ENCODE measurements at places on chromosomes 6 and 20.

DNA sequence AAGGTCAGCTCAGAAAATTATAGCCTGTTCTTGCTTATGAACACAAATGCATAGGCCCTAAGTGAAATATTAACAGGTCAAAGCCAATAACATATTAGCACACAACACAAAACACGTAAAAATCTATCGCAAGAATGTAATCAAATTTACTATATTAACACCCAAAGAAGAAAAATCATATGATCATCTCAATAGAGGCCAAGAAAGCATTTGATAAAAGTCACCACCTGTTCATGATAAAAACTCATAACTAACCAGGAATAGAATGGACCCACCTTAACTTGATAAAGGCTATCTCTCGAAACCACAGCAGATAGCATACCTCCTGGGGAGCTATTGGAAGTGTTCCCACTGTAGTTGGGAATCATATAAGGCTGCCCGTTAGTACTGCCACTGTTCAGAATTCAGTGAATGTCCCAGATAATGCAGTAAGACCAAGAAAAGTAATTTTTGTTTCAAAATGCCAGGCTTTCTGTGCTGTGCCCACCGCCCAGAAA lies 21.6 kb downstream of the POFUT1 start:
- DNase-seq: no peak

GRCh38 chr20:25081730-25082497 lies at the start of gene VSX1:
Gene VSX1, minus strand, starts transcription at chr20:25082141. Its CDS starts 45 bp downstream, at chr20:25082096.
- no peak for DNase-seq

GRCh38 chr6:167049275-167049674 lies 50.1 kb downstream of the CEP43 start:
- DNase-seq: no peak

GRCh38 chr6:28839443-28840120 lies 84.2 kb downstream of the TRIM27 start:
- no peak for DNase-seq

DNA sequence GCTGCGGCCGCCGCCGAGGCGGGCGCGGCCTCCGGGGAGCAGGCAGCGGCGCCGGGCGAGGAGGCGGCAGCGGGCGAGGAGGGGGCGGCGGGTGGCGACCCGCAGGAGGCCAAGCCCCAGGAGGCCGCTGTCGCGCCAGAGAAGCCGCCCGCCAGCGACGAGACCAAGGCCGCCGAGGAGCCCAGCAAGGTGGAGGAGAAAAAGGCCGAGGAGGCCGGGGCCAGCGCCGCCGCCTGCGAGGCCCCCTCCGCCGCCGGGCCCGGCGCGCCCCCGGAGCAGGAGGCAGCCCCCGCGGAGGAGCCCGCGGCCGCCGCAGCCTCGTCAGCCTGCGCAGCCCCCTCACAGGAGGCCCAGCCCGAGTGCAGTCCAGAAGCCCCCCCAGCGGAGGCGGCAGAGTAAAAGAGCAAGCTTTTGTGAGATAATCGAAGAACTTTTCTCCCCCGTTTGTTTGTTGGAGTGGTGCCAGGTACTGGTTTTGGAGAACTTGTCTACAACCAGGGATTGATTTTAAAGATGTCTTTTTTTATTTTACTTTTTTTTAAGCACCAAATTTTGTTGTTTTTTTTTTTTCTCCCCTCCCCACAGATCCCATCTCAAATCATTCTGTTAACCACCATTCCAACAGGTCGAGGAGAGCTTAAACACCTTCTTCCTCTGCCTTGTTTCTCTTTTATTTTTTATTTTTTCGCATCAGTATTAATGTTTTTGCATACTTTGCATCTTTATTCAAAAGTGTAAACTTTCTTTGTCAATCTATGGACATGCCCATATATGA lies 3.2 kb downstream of the MARCKS start:
- DNase-seq: no peak

DNA sequence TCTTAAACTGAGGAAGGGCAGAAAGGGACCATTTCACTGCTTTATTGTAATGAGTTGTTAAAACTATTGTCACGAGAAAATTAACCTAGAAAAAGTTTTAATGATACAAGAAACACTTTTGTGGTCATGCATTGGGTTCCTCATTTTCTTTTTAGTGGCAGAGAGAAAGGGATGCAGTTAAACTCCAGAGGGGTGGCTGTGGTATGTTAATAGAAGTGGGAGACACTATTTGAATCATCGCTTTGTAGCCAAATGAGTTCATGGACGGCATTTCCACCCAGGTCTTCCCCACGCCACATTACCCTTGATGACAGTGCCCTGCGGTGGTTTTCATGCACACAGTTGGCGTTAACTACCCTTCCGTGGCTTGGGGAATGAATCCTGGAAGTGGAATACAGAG lies 235.6 kb downstream of the PLCB1 start:
- DNase-seq: no peak

DNA sequence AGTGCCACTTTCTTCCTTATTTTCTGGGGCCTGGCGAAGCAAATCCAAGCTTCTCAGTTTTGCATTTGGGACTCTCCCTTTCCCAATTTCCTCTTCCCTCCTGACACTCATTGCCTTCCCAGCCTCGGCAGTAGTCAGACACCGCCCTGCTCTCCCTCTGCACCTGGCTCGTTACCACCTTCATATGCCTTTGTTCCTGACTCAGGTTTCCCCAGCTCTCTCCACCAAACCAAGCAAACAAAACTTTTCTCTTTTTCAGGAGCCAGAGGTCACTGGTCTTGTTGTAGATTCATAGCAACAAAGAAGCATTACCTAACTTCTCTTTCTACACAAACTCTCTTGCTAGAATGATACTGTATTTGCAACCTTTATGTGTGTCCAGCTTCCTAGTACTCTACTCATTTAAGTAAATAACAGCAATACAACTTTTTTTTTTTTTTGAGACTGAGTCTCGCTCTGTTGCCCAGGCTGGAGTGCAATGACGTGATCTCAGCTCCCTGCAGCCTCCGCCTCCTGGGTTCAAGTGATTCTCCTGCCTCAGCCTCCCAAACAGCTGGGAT lies 9.0 kb upstream of the ZC3H12D start:
- no peak for DNase-seq

- DNase-seq: no peak
These were observed 1.0 kb upstream of the NKX2-4 start for GRCh38 chr20:21398109-21399004.

- no peak for DNase-seq
These were observed 286.7 kb upstream of the POU3F2 start for GRCh38 chr6:98547634-98548033.

DNA sequence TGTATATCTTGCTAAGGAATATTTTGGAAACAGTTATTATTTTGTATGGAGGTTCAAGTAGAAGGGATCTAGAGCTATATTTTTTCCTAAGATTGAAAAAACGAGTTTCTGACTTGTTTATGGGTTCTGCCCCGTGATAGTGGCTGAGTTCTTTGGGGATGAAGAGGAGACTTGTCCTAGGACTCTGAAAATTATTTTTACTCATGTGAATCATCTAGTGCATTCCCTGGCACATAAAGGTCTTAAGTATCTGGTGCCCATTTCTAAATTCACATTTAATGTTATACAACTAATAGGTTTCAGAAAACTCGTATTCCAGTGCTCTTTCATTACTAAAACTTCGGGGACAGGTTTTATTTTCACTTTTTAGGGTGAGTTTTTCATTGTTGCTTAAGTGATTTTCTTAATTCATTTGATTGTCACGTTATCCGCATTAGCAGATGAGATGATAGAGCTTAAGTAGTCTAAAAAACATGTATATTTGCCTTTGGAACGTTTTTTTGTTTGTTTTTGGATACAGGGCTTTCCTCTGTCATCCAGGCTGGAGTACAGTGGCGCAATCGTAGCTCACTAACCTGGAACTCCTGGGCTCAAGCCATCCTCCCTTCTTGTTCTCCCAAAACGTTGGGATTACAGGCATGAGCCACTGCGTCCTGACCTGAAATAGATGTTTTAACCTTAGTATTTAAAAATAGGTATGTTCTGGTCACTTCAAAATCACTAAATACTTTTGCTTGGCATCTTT lies 2.1 kb downstream of the NFYA start:
- no peak for DNase-seq

DNA sequence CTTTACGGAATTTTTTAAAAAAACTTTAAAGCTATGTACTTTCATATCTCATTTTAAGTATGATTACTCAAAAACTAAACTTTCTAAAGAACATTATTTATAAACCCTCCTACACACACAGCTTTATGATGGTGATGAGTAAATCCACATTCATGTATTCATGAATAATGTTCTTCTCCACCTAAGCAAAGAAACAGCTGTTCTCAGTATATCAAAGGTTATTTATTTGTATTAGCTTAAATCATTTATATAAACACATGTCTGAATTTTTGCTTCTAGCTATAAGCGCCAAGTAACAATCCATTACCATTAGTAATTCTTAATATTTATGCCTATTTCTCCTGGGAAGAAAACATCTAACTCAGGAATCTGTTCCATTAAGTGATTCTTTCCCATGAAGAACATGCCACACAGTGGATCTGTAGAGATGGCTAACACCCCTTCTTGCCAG lies 63.3 kb downstream of the SMLR1 start:
- no peak for DNase-seq

DNA sequence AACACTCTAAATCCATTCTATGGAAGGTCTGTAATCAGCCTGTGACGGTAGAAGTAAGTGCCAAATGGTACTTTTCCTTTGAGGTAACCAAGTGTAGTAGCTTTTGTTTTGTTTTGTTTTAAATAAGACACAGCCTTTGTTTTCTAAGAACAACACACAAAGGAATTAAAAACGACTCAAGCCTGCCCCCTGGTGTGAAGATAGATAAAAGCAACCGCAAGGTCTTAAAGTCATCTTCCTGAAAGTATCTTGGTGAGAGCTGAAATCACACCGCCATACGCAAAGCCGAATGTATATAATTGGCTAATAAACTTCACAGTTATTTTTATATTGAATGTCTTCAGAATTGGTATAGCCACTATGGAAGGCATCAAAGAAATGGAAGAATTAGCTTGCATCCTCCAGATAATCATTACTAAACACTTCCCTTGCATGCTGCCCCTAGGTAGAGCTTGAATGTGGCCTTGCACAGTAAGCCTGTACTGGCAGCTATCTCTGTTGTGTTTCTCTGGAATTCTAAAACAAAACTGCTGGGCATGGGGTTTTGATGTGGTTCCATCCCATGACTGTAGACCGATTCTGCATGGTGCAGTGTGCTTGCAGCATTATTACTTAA lies 95.6 kb downstream of the LAMP5 start:
- peak; percentile 32 for DNase-seq

GRCh38 chr20:23065266-23066201 lies 16.1 kb upstream of the THBD start:
- DNase-seq: no peak

DNA sequence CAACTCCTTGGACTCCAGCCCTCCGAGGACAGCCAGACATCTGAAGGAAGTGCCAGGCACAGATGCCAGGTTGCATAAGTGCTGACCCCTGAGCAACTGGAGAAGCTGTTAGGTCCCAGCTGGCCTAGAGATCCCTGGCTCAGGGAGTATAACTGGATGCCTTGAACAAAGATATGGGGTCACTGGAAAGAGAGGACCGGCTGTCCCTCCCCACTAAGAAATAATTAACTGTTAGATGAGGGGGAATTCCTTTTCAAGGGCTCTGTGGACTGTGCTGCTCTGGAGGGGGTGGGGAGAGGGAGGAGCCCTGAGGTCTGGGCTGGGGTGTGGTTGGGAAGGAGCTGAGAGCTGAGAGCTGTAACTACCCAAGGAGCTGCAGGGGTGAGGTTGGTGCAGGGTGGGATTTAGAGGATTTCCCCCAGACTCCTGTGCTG lies 39.6 kb downstream of the HLA-F start:
- DNase-seq: no peak

- no peak for DNase-seq
These were observed 10.9 kb upstream of the SPDEF start for GRCh38 chr6:34566830-34567546.

- no peak for DNase-seq
These were observed 1.3 kb downstream of the SLA2 start for GRCh38 chr20:36644706-36645095.

GRCh38 chr6:45611491-45611890 lies 233.8 kb upstream of the SUPT3H start:
- no peak for DNase-seq

GRCh38 chr6:169904051-169904922 lies 152.9 kb downstream of the ERMARD start:
- DNase-seq: no peak

- DNase-seq: no peak
These were observed 86.0 kb downstream of the CLIC5 start for GRCh38 chr6:45929421-45930361.

GRCh38 chr6:157090736-157091135 lies 232.6 kb downstream of the TMEM242 start:
- DNase-seq: no peak

DNA sequence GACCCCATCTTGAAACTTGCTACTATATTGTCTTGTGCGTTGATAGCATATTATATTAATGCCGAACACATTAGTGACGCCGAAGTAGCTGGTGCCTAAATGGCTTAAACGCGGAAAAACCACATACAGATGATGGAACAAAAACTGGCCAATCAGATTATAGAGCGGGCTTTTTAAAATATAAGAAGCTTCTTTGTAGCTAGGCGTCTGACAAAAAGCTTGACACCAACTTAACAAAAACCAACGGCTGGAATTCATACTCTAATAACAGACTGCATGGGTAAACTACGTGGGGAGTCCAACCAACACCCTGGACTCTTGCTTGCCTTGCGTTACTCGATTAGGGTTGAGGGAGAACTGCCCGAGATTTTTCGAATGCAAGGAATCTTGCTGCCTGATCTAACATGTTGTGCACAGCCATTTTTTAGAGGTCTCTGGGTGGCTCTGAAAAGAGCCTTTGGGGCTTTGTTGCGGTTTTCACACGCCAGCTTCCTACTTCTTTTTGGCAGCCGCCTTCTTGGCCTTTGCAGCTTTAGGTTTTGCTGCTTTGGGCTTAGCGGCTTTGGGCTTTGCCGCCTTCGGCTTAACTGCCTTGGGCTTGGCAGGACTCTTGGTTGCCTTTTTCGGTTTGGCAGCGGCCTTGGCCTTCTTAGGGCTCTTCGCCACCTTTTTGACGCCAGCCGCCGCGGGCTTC lies 45.7 kb downstream of the OR2B2 start:
- no peak for DNase-seq

DNA sequence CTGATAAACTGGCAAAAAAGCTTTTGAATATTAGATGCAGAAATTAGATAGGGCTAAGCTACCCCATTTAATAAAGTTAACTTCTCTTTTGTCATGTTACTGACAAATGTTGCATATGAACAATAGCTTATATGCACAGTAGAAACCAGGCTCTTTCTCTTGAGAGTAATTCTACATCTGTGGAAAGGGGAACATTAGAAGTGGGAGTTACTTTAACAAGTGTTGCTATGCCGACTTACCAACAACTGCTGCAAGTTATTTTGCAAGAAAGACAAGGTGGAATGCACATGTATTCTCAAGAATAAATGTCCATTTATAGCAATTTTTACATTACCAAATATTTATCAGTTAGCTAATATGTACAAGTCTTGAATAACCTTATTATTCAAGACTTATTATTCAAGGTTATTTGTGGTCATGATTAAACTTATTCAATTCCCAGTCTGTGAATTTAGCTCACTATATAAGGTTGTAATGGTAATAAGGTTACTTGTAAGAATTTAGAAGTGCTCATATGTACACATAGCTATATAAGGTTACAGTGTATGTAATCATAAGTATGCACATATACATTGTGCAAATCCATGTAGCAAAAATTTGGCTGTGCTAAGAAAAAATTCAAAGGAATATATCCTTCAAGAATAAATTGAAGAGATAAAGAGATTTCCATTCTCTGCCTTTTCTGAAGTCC lies 38.3 kb downstream of the ADGRG6 start:
- no peak for DNase-seq
